ENCODE measurements at places on chromosomes 16 and 17.

DNA sequence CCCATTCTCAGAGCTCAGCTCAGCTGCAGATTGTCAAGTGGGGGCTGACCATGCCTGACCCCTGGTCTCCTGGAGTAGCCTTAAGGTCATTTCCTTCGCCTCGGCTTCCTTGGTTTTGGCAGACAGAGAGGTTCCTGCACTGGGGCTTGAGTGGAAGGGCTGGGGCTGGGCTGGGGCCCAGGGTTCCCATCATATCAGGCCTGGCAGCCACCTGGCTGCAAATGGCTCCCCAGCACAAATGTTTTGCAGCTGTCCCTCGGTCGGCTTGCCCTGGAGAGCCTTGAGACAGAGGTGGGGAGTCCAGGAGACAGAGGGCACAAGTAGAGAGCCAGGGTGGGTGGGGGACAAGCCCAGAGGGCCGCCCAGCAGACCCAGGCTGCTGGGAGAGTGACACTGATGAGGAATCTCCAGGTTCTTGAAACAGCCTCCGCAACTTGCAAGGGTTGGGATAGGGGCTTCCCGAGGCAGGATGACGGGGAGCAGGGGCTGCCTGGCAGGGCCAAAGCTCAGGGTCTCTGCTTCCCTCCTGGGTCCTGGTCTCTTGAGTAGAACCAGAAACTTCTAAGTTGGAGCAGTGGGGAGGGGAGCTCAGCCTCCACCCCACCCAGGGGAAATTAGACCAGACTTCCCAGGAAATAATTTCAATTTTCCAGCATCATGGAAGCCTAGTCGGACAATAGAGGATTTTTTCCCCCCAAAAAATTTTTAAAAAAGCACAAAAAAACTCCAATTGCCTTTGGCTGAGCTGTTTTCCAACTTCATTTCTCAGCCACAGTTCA lies 19.3 kb downstream of the IGFBP4 start:
- no peak for DNase-seq

DNA sequence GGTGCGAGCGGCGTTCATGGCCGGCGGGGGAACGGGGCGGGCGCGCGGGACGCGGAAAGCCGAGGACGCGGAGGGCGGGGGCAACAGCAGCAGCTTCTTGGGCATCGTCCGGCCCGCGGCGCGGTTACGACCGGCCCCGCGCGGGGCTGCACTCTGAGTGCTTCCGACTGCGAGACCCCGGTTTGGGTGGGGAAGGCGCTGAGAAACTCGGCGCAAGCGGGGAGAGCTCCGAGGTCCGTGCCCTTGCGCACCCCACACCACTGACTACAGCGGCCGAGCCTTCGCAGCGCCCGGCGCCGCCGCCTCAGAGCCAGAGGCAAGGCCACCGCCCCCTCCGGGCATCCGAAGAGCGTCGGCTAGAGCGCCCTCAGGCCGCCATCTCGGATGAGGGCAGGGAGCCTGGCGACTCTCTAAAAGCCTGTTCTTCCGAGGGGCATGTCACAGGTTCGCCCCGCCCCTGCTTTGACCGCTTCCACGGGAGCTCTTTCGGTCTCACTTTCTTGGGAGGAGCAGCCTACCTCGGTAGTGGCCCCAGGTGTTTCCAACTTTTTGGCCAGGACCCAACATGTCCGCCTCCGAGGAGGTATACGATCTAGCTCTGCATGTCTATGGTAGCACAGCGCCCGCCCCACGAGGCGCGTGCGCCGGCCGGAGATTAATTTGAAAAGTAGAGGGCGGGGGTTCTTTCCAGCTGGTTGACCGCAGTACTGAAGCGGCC lies at the start of gene PRPSAP1:
PRPSAP1 (minus strand) TSS at position 318 of the 718 bp plus-strand sequence; CDS start at position 105, 213 bp downstream.
- DNase-seq, result peak; percentile 90

- no peak for DNase-seq
Measured at GRCh38 chr17:76261421-76262215, 3.5 kb upstream of the UBALD2 start.

DNA sequence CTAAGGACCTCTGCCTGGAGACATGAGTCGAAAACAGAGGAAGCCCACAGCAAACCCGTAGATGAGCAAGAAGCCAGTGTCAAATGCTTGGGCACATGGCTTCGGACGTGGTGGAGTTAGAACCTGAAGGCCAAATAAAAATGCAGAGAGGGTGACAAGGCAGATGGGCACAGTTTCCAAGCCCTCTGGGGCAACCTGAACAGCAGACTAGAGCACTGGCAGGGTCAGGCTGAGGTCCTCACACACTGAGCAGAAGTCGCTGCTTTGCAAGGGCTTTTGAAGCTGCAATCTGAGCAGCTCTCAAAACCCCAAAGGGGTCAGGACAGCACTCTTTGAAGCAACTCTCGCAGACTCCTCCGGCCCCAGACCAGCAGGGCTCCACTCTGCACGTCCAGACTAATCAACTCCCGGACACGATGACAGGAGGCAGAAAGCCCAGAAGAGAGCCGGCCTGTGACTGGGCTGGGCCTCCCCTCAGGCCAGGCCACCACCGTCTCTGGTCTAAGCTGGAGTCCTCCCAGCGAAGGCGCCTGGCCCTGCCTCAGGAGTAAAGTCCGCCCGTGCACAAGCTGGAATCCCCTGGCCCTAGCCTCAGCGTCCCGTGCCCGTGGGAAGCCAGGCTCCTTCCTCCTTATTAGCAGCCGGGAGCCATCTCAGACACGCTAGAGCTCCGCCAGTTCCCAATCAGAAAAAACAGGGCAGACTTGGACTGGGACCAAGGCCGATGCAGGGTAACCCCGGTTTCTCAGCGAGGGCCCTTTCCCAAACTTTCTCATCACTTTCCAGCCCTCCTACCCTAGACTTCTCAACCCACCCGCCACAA lies 924 bp downstream of the SMARCD2 start:
- peak; percentile 43 for DNase-seq

DNA sequence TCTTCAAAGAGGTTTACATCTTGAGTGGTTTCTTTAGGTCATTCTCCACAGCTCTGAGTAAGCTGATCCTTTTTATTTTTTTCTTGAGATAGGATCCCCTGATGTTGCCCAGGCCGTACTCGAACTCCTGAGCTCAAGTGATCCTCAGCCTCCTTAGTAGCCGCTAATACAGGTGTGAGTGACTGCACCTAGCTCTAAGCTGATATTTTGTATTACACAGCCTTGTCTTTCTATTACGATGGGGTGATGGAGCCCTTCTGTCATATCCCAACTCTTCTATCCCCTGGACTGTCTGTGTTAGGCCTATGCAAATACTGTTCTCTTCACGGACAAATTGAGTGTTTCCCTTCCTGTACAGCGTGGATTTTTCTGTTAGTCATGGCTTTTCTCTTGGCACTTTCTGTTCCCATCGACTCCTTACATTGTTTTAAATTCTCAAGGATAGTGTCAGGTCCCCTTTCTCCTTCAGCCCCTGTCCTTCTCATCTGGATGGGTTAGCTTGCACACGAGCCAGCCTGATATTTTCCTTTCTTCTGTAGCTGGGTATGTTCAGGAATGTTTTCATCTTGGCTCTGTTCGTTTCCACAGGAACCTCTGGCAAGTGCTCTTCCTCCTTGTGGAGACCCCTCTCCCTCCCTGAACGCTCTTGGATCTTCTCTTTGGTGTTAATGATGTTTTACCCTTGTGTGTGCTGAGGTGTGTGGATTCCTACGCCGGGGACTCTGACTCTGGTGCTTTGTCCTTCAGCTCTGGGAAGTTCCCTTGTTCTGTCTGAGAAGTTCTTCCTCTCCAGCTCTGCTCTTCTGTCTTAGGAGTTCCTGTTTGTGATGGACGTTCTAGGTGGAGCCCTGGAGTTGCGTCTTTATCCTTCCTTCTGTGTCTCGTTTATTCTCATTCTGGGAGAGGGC lies 2.3 kb downstream of the BANP start:
- DNase-seq, result no peak

DNA sequence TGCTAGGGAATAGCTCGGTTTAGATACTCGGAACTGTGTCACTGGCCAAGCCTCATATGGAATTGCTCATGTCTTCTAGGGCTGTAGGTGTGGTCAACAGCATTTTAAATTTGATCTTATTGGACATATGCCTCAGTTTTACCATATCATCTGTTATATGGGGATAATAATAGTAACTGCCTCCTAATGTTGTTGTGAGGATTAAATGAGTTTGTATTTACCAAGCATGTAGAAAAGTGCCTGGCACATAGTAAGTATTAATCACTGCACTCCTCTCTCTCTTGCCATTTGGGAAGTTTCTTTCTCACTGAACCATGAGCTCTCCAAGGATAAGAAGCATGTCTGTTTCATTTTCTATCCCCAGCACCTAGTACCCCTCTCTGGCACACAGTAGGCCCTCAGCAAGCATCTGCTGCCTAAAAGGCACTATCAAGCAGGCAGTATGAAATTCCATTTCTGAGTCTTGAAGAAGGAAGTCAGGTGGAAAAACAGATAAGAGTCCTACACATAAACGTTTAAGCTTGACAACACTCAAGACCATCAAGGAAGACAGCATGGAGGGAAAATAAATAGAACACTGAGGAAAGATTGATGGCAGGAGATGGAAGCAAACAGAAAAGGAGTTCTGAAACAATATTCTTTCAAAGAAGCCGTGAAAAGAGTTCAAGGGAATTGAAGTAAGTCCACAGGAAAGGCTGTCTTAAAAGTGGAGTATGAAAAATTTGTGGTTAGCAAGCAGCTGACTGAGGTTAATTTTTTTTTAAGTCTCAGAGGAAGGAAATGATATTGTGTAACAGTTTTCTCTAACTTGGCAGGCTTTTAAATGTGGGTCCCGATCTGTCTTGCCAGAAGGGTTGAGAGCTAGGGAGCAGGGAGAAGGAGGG lies 2.2 kb upstream of the ATP6V0A1 start:
- peak; percentile 85 for DNase-seq

DNA sequence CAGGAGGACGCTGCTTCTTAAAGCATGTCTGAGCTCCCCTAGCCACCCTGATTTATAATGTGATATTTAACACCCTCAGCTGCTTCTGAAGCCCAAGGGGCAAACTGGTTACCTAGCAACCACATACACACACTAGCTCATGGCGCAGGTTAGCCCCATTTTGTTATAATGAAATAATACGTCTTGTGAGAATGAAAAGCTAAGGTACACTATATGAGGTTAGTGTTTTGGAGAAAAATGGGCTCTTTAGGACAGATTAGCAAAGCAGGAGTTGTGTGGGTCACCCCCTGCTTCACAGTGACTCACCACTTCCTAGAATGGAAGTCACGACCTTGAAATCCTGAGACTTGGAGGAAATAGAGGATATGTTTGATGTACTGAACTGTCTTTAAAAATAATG lies 404.8 kb upstream of the HSBP1 start:
- DNase-seq, result peak; percentile 38

GRCh38 chr16:85036236-85037049 lies 8.8 kb downstream of the KIAA0513 start:
- DNase-seq, result no peak

DNA sequence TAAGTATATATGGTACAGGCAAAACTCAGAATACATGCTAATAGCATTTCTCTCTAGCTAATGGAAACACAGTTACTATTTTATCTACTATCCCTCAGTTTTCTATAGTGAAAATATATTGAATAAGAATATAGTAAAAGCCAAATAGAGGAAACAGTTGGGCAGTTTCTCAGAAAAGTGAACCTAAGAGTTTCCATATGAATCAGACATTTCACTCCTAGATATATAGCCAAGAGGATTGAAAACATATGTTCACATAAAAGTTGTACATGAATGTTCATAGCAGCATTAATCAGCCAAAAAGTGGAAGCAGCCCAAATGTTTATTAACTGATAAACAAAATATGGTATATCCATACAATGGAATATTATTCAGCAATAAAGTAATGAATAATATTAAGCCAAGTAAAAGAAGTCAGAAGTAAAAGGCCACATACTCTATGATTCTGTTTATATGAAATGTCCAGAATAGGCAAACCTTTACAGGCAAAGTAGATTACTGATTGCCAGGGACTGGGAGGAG lies 134.6 kb downstream of the CYB561 start:
- DNase-seq, result no peak

GRCh38 chr17:1604831-1605528 lies 23.7 kb downstream of the SLC43A2 start:
- DNase-seq, result no peak

- DNase-seq, result peak; percentile 51
Measured at GRCh38 chr16:24041834-24042631, 206.2 kb downstream of the PRKCB start.

GRCh38 chr17:12773153-12773552 lies 16.1 kb upstream of the ARHGAP44 start:
- DNase-seq, result no peak

- peak; percentile 50 for DNase-seq
Measured at GRCh38 chr16:4019371-4019791, 96.9 kb downstream of the ADCY9 start.

DNA sequence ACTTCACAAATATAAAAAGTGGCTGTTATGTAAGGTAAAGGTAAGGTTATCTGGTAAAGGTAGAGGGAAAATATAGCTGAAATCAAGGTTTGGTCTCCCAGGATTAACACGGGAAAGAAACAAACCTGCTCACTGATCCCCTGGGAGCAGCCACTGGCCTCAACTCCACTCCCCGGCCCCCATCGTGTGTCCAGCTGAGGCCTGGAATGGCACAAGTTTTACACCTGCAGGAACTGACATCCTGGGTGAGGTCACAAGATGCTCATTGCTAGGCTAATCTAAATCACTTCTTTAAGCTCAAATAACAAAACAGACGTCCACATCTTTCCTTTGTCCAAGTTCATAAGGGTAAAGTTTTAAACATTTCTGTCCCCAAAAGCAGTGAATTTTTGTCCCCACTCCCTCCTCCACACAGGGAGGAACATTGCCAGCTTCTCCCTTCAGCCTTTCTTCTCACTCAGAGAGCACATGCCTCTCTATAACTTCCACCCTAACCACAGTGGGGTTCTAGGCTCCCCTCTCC lies 46.3 kb downstream of the ERN1 start:
- DNase-seq, result no peak

GRCh38 chr17:3972281-3972731 lies 8.1 kb upstream of the ATP2A3 start:
- DNase-seq, result no peak

GRCh38 chr17:29054835-29055234 lies 11.9 kb downstream of the PIPOX start:
- DNase-seq, result no peak

DNA sequence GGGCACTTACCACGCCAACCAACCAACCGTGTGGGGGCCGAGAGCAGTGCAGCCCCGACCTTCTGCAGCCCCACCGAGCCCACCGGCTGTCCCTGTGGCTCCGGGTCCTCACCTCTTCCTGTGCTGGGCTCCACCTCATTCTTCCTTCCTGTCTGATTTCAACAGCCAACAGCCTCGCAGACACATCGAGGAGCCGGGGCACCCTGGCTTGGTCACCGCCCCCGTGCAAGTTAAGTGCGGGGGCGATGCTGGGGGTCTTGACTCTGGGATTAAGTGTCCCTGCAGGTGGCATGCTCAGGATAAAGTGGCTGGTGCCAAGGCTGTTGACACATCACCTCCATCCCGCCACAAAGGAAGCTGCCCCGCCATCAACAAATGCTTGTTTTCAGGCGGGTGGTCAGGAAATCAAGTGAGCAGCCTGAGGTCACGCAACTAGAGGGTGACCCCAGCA lies at the start of gene NLRC3:
NLRC3 (minus strand) TSS at position 102 of the 451 bp plus-strand sequence. CDS start 12,367 bp downstream, outside the sequence.
- no peak for DNase-seq

GRCh38 chr16:88956546-88957432 lies 20.2 kb downstream of the CBFA2T3 start:
- no peak for DNase-seq
